ENCODE measurements at places on chromosomes 11 and 22. TPM values are rescaled to one million over a fixed set of nuclear protein-coding genes. Genes with fewer than 3 reads are reported as not detected.

The FLRT1 gene
- 0.22 TPM for total RNA-seq

The OR1S2 gene
- not detected for total RNA-seq

The DRICH1 gene
- total RNA-seq, result 0.57 TPM

The SCGB1A1 gene
- total RNA-seq, result not detected

The CHADL gene
- 0.85 TPM for total RNA-seq

The MS4A4A gene
- total RNA-seq, result 134 TPM

The PTPN5 gene
- 0.65 TPM for total RNA-seq

All from subcutaneous adipose tissue (tissue), 4 donors.